ENCODE measurements at places on chromosomes 2 and 18.

GRCh38 chr2:222869252-222869560, 8.4 kb downstream of the ACSL3 start:
- DNase-seq = no peak

- no peak for DNase-seq
Observed at GRCh38 chr2:120978359-120979050, 242.8 kb downstream of the GLI2 start.

- DNase-seq = peak; percentile 79
Observed at GRCh38 chr2:37767959-37768925, 96.8 kb upstream of the CDC42EP3 start.

DNA sequence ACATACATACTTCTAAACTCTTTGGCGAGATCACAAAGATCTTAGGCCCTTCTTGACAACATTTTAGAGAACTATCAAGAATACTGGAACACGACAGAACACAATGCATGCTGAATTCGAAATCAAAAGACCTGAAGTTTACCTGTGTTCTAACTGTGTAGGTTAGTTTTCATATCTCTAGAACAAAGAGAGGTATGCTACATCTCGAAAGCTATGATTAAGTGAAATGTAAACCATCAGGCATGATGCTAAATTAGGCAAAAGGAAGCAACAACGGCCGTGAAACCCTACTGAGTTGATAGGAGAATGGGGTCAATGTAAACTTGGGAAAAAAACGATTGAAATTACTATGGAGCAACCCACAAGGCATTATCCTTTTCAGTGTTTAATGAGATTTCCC, 43.7 kb downstream of the IKZF2 start:
- DNase-seq = no peak

Data from inflammatory macrophage treated with lipopolysaccharide for 1 hour (primary cell).